ENCODE measurements at places on chromosomes 2 and 18. TPM values are rescaled to one million over a fixed set of nuclear protein-coding genes. Genes with fewer than 3 reads are reported as not detected.

GRCh38 chr2:218289639-218290315 lies 2.5 kb downstream of the TMBIM1 start:
- H3K36me3 ChIP-seq = no peaks in the 10 kb centered on the region
- peaks cover 31% of the 10 kb centered on the region for H3K4me1 ChIP-seq
- H3K27me3 ChIP-seq = no peaks in the 10 kb centered on the region
- no peak for DNase-seq
- H3K27ac ChIP-seq = peak overlapping the region; percentile 97

The KANSL1L gene
- total RNA-seq = 117 TPM

GRCh38 chr2:121343191-121343590 lies 58.2 kb upstream of the TFCP2L1 start:
- H3K4me1 ChIP-seq = no peaks in the 10 kb centered on the region
- no peak overlapping the region for H3K27ac ChIP-seq
- DNase-seq = no peak
- peaks cover 50% of the 10 kb centered on the region for H3K36me3 ChIP-seq
- no peaks in the 10 kb centered on the region for H3K27me3 ChIP-seq

DNA sequence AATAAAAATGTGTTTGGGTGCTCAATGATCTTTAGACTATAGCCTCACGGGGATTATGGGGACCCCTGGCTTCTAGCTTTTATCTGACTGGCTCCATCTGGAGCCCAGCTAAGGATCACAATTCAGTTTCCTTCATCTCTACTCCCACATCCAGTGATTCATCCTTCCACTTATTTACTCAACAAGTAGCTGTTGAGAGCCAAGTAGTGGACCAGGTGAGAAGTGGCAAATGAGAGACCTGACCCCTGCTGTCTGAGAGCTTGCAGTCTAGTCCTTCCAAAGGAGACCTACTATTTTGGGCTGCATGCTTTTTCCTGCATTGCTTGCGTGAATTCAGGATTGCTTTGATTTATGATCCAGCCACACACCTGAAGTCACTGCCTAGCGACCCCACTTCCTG lies 10.7 kb upstream of the DSG3 start:
- no peak for DNase-seq
- H3K27ac ChIP-seq = no peak overlapping the region
- H3K27me3 ChIP-seq = no peaks in the 10 kb centered on the region

DNA sequence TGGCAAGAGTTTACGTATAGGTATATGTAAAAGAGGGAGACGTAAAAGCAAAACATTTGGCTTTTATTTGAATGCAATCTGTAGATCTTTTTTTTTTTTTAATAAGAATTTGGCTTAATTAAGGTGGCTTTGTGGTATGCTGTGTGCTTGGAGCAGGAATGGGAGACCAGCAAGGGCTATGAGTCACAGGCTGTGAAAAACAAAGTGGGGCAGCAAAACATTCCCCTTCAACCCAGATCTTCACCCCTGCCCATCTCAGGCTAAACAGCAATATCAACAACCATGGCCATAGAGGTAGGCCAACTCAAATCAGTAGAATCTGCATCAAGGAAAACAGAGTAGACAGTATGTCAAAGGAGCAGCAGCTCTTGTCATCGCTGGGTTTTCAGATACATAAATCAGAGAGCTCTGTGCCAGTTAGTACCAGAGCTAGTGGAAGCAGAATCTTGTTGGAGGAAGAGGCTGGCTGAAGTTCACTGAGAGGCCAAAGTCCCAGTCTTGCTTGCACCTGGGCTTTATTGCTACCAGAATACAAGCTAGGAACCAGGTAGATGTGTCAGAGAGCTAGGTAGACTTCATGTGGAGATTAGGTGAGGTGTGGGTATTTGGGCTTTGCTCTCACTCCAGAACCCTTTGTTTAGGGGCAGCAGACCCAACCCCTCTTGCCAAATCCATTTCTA lies 191.5 kb upstream of the FANCL start:
- H3K27ac ChIP-seq = no peak overlapping the region
- H3K4me1 ChIP-seq = peaks cover 3% of the 10 kb centered on the region
- H3K4me3 ChIP-seq = no peak overlapping the region
- DNase-seq = no peak
